ENCODE measurements at places on chromosomes 12 and 14.

DNA sequence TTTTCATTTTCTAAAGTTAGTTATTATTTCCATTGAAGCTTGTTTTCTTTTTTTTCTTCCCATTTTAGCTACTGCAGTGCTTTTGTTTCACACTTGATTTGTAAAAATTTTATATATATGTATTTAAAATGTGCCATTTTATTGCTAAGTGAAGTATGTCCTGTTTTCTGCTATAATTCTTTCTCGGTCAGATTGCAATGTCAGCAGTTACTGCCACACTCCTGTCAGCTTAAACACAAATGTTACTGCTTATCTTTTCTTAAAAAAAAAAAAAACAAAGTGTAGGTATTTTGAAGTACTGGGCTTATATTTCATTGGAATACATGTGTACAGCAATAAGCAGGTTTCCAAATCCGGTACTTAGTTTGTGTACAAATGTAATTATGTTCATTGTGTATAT lies 63.4 kb upstream of the AEBP2 start:
- DNase-seq, result no peak

- no peak for DNase-seq
Measured at GRCh38 chr14:96168581-96168980, 36.1 kb upstream of the BDKRB2 start.

GRCh38 chr12:54561164-54561563 lies 11.8 kb downstream of the PDE1B start:
- no peak for DNase-seq

GRCh38 chr12:2117541-2117940 lies 64.8 kb downstream of the CACNA1C start:
- no peak for DNase-seq

DNA sequence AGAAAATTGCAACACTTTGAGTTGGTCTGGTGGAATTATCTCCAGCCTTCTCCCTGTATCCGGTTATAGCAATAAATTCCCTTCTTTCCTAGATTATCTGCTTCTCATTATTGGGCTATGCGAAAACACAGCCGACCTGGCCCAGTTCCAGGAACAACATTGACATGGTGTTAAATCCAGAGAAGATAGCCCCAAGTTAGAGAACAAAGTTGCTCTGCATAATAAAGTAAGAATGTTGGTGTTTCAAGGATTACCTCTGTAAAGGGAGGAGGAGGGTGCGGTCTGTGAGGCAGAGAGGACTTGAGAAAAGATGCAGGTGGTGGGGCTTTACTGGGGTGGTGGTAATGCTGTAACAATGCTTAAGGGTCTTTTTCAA lies 12.1 kb downstream of the TCL1A start:
- no peak for DNase-seq

DNA sequence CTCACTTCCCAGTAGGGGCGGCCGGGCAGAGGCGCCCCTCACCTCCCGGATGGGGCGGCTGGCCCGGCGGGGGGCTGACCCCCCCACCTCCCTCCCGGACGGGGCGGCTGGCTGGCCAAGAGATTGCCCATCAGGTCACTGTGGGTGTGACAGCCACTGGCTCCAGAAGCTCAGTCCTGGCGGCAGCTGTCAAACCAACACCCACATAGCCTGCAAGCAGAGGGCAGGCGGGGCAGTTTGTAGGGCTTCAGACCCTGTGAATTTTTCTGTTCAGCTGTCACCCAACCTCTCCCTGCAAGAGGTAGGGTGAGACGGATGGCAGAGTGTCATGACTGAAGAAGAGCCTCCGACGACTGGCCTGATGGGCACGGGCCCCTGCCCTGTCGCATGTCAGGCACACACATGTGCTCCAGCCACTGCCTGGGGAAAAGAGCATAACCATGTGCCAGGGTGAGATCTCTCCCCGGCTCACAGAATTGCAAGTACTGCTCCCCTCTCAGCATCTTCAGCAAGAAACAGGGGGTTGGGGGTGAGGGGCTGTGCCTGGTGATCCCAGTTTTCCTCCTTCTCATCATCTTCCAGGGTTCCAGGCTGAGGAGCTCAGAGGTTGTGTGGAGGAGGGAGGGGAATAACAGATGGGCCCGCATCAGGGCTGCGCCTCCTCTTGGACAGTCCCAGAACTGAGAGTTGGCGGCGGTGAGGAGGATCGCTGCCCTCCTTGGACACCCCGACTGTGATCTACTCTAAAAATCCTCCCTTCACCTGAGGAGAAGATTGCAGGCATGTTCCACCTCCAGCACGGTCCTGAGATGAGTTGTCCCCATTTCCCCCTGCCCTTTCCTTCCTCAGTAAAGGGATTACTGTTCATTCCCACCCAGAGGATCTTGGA lies 11.2 kb upstream of the PRPH start:
- DNase-seq, result no peak

Data from activated gamma-delta T cell treated with anti-CD3 and anti-CD28 coated beads, Interleukin-2, amount 50 U/mL, for 16 hours (primary cell).